ENCODE measurements at places on chromosomes 2 and 18. TPM values are rescaled to one million over a fixed set of nuclear protein-coding genes. Genes with fewer than 3 reads are reported as not detected.
A peak's percentile ranks its signal among the peaks of the same experiment; 100 is the strongest.

NDC80 gene
- not detected for total RNA-seq

KLHL29 gene
- 26.1 TPM for total RNA-seq

DNA sequence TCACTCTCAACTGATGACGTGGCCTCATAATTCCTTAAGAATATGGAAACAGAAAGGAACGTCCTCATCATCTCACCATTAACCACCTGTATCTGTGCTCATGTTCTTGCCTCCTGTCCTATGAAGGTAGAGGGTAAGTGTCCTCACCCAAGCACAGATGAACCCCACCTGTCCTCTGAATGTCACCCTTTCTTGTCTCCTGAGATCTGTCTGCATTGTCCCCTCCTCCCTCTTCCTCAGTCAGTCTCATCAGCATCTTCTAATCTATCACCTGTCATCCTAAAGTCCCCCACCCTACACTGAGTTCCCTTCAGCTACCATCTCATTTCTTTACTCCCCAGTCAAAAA is 39.4 kb upstream of the LPIN2 start:
- no peak overlapping the region for H3K4me3 ChIP-seq
- H3K4me1 ChIP-seq = no peaks in the 10 kb centered on the region
- no peak for DNase-seq
- H3K36me3 ChIP-seq = no peaks in the 10 kb centered on the region
- H3K27me3 ChIP-seq = no peaks in the 10 kb centered on the region

- peak overlapping the region; percentile 14 for H3K27ac ChIP-seq
- H3K4me3 ChIP-seq = no peak overlapping the region
- no peaks in the 10 kb centered on the region for H3K27me3 ChIP-seq
- H3K36me3 ChIP-seq = no peaks in the 10 kb centered on the region
Measured at GRCh38 chr2:229429589-229429988, 158.5 kb upstream of the PID1 start.

DNA sequence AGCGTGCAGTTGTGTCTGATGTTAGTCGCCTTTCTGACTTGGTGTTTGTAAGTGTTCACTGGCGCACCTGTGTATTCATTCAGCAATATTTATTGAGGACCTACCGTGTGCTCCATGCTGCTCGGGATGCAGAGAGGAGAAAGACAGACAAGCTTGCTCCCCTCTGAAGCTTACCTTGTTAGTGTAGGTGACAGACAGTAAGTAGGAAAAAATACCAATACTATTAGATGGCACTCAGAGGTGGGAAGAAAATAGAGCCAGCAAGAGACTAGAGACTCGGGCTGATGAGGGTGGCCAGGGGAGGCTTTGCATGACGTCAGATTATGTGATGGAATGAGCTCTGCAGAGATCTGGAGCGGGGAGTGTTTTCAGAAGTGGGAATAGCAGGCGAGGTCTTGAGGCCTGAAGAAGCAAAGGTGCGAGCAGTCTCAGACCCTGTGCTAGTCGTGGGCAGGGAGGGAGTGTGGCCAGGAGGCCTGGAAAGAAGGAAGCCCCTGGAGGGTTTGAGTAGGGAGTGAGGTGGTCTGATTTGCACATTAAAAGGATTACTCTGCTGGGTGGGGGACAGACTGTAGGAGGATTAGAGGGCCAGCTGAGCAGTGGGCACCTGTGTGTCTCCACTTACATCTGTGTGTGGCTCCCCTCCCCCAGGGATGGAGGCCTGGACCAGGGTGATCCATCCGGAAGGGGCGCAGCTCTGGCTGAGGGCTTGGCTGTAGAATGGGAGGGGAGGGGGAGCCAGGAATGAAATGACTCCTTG is 11.8 kb downstream of the MTCL1 start:
- DNase-seq = no peak
- peak overlapping the region; percentile 1 for H3K27ac ChIP-seq
- no peak overlapping the region for H3K4me3 ChIP-seq
- H3K4me1 ChIP-seq = peaks cover 37% of the 10 kb centered on the region
- no peaks in the 10 kb centered on the region for H3K36me3 ChIP-seq
- no peaks in the 10 kb centered on the region for H3K27me3 ChIP-seq

GRCh38 chr2:103288696-103289095 is 526.9 kb downstream of the TMEM182 start:
- H3K4me1 ChIP-seq = no peaks in the 10 kb centered on the region
- no peaks in the 10 kb centered on the region for H3K27me3 ChIP-seq
- DNase-seq = no peak
- no peaks in the 10 kb centered on the region for H3K36me3 ChIP-seq
- H3K27ac ChIP-seq = no peak overlapping the region

DNA sequence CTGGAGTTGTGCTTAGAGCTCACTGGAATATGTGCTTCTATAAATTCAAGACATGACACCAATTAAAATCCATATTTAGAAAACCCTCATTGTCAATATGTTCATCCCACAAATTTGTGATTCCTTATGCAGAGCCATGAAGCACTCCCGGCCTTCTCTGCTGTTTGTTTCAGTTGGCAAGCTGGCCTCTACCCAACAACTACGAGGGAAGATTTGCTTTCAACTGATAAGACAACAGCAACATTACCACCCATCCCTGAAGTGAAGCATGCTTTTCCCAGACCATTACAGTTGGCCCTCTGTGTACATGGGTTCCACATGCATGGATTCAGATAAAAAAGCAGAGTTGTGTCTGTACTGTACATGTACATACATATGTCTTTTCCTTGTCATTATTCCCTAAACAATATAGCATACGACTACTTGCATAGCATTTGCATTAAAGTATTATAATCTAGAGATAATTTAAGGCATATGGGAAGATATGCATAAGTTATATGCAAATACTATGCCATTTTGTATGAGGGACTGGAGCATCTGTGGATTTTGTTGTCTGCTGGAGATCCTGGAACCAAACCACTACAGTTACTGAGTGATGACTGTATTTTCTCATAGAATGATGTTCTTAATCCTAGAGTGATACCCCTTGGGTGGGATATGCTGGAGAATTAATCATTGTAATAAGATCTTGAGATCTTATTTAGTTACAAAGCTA is 77.6 kb upstream of the MC2R start:
- no peaks in the 10 kb centered on the region for H3K27me3 ChIP-seq
- H3K4me1 ChIP-seq = no peaks in the 10 kb centered on the region
- DNase-seq = no peak

DNA sequence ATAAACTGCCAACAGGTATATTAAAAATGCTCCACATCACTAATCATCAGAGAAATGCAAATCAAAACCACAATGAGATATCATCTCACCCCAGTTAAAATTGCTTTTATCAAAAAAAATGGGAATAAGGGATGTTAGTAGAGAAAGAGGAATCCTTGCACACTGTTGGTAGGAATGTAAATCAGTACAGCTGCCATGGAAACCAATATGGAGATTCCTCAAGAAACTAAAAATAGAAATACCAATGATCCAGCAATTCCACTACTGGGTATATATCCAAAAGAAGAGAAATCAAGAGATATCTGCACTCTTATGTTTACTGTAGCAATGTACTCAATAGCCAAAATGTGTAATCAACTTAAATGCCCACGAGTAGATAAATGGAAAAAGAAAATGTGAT is 40.6 kb downstream of the ZRANB3 start:
- no peak overlapping the region for H3K4me3 ChIP-seq
- no peak for DNase-seq
- H3K36me3 ChIP-seq = no peaks in the 10 kb centered on the region
- no peak overlapping the region for H3K27ac ChIP-seq
- no peaks in the 10 kb centered on the region for H3K4me1 ChIP-seq
- H3K27me3 ChIP-seq = no peaks in the 10 kb centered on the region

GRCh38 chr18:67359873-67360838 is 156.4 kb downstream of the DSEL start:
- no peaks in the 10 kb centered on the region for H3K36me3 ChIP-seq
- H3K27me3 ChIP-seq = no peaks in the 10 kb centered on the region
- no peak for DNase-seq
- peak overlapping the region; percentile 38 for H3K4me3 ChIP-seq
- peak overlapping the region; percentile 10 for H3K27ac ChIP-seq
- H3K4me1 ChIP-seq = peaks cover 18% of the 10 kb centered on the region

DNA sequence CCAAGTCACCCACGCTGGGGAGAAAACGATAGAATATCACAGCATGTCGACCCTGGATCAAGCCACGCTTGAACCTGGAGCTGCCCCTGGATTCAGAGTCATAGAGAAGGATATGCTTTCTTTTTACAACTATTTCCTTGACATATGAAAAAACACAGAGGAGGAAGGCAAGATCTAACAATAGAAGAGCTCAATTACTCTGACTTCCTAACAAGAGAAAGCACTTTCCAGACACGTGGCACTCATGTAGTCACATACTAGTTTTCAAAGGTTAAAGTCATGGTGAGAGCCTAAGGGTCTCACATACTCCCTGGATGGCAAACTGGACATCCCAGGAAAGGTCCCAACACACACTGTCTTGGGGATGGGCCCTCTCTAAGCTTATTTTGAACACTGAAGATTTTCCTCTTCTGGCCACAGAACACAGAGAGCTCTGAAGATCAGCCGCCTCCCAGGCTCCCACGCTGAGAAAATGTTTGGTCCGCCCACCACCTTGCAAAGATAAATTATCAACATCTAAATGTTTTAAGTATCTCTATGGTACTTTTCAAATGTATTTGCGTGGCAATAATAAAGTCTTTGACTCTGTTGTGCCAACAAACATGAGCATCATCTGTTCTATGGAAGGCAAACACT is 4.9 kb downstream of the PXDN start:
- no peak for DNase-seq
- H3K27ac ChIP-seq = peak overlapping the region; percentile 99
- no peaks in the 10 kb centered on the region for H3K36me3 ChIP-seq
- H3K4me1 ChIP-seq = peaks cover 54% of the 10 kb centered on the region
- no peak overlapping the region for H3K4me3 ChIP-seq

GRCh38 chr18:5891854-5892215 is 3.5 kb downstream of the TMEM200C start:
- H3K27ac ChIP-seq = no peak overlapping the region
- H3K27me3 ChIP-seq = peaks cover 41% of the 10 kb centered on the region
- H3K4me3 ChIP-seq = no peak overlapping the region
- H3K4me1 ChIP-seq = peaks cover 36% of the 10 kb centered on the region
- no peaks in the 10 kb centered on the region for H3K36me3 ChIP-seq
- no peak for DNase-seq

- DNase-seq = no peak
- peak overlapping the region; percentile 74 for H3K4me3 ChIP-seq
- no peaks in the 10 kb centered on the region for H3K36me3 ChIP-seq
- peak overlapping the region; percentile 67 for H3K27ac ChIP-seq
- H3K27me3 ChIP-seq = peaks cover 28% of the 10 kb centered on the region
- peaks cover 56% of the 10 kb centered on the region for H3K4me1 ChIP-seq
Measured at GRCh38 chr2:221571551-221572218, 419 bp downstream of the EPHA4 start.

- H3K4me3 ChIP-seq = no peak overlapping the region
- DNase-seq = peak; percentile 37
- no peaks in the 10 kb centered on the region for H3K4me1 ChIP-seq
- no peaks in the 10 kb centered on the region for H3K27me3 ChIP-seq
- H3K36me3 ChIP-seq = no peaks in the 10 kb centered on the region
Measured at GRCh38 chr2:19214682-19215391, 143.6 kb downstream of the OSR1 start.

DNA sequence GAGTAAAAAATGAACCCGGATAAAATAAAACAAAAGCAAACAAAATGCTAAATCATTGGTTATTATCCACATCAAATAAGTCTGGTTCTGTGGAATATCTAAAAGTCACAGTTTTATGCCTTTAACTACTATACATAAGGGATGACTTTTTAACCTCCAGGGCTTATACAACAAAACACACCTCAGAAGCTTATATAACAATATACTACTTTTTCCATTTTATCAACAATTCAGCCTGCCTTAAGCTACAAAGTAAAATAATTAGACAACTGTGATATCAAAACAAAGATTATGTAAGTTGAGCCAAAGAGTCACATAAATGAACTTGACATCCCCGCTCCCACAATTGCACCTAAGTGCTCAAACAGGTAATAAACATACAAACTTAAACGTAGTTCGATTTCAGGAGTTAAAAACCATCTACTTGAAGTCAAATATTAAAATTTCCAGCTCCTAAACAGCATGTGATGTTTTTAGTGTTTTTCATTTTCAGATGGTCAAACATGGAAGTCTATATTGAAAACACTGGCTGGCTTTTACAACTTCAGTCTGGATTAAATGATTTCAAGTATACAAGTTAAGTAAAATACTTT is 54.7 kb downstream of the ATIC start:
- H3K27ac ChIP-seq = no peak overlapping the region
- H3K27me3 ChIP-seq = no peaks in the 10 kb centered on the region
- peaks cover 18% of the 10 kb centered on the region for H3K4me1 ChIP-seq
- DNase-seq = no peak
- H3K4me3 ChIP-seq = no peak overlapping the region
- H3K36me3 ChIP-seq = peaks cover 87% of the 10 kb centered on the region

GRCh38 chr18:3422905-3423304 is 27.1 kb upstream of the TGIF1 start:
- H3K4me1 ChIP-seq = no peaks in the 10 kb centered on the region
- H3K27me3 ChIP-seq = no peaks in the 10 kb centered on the region
- DNase-seq = no peak

GRCh38 chr2:37350034-37350433 is 5.6 kb downstream of the QPCT start:
- no peak for DNase-seq
- H3K4me3 ChIP-seq = no peak overlapping the region
- no peaks in the 10 kb centered on the region for H3K27me3 ChIP-seq
- no peak overlapping the region for H3K27ac ChIP-seq
- H3K4me1 ChIP-seq = peaks cover 4% of the 10 kb centered on the region
- no peaks in the 10 kb centered on the region for H3K36me3 ChIP-seq

- H3K36me3 ChIP-seq = no peaks in the 10 kb centered on the region
- H3K27me3 ChIP-seq = no peaks in the 10 kb centered on the region
- peaks cover 18% of the 10 kb centered on the region for H3K4me1 ChIP-seq
- no peak for DNase-seq
- H3K4me3 ChIP-seq = no peak overlapping the region
- H3K27ac ChIP-seq = no peak overlapping the region
Measured at GRCh38 chr2:2764001-2764355, 432.9 kb upstream of the MYT1L start.

DNA sequence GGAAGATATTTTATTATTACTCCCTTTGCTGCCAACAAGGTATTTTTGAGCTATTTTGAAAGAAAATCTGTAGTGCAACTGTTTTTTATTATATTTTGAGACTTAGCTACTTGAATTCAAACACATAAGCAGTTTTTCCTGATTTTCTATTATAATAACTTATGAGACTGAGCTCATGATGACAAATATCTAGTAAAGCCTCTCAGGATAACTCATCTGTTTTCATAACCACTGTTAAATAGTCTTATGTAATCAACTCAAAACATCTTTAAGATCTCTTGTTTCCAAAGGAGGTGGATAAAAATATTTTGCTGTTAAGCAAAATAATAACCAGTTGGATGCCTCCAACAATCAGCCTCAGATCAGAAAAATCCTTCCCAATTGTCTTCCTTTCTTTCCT is 21.9 kb upstream of the PPP1CB start:
- no peak overlapping the region for H3K27ac ChIP-seq
- no peaks in the 10 kb centered on the region for H3K36me3 ChIP-seq
- peaks cover 9% of the 10 kb centered on the region for H3K4me1 ChIP-seq
- H3K4me3 ChIP-seq = no peak overlapping the region
- H3K27me3 ChIP-seq = no peaks in the 10 kb centered on the region

All from esophagus muscularis mucosa (tissue), 4 donors.